ENCODE measurements at places on chromosomes 2 and 18. TPM values are rescaled to one million over a fixed set of nuclear protein-coding genes. Genes with fewer than 3 reads are reported as not detected.

- DNase-seq = no peak
Measured at GRCh38 chr2:158676696-158677095, 118.4 kb upstream of the DAPL1 start.

Gene SERPINB10
- not detected for total RNA-seq

DNA sequence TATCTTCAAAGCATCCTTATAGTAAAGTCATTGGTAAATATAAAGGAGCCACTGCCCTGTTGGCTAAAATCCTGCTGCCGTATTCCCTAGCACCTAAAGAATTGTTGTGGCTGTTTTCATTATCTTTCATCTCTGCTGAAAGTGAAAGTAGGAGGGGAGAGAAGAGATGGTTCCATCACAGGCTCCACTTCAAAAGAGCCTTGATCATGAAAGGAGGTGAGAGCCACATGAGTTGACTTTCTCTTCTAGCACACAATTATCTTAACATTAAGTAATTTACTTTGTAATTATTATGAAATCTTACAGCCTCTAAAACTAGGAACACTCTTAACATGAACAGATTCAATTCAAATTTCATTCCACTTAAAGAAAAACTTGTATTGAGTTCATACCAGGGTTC is 1050.9 kb upstream of the LRRTM1 start:
- no peak for DNase-seq

GRCh38 chr2:180840641-180841040 is 139.8 kb upstream of the UBE2E3 start:
- no peak for DNase-seq

Gene CHMP1B
- 28.0 TPM for total RNA-seq

Gene ST6GAL2
- not detected for total RNA-seq

Gene CDC42EP3
- 52.2 TPM for total RNA-seq

GRCh38 chr2:104938231-104938941 is 84.5 kb downstream of the POU3F3 start:
- no peak for DNase-seq

GRCh38 chr2:71783215-71783614 is 329.9 kb downstream of the DYSF start:
- no peak for DNase-seq

DNA sequence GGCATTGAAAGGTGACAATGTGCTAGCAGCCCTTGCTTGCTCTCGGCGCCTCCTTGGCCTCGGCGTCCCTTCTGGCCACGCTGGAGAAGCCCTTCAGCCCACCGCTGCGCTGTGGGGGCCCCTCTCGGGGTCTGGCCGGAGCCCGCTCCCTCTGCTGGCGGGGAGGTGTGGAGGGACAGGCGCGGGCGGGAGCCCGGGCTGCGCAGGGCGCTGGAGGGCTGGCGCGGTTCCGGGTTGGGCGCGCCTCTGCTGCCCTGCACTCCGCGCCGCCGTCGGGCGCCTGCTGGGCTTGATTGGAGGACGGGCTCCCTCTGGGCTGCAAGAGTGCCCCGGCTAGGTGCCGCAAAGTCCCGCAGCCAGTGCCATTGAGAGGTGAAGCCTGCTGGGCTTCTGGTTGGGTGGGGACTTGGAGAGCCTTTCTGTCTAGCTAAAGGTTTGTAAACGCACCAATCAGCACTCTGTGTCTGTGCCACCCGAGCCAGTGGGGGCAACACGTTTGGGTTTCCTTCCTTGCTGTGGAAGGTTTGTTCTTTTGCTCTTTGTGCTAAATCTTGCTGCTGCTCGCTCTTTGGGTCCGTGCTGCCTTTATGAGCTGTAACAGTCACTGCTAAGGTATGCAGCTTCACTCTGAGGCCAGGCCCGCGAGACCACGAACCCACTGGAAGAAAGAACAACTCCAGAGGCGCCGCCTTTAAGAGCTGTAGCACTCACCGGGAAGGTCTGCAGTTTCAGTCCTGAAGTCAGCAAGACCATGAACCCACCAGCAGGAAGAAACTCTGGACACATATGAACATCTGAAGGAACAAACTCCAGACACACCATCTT is 14.8 kb upstream of the IMP4 start:
- no peak for DNase-seq

DNA sequence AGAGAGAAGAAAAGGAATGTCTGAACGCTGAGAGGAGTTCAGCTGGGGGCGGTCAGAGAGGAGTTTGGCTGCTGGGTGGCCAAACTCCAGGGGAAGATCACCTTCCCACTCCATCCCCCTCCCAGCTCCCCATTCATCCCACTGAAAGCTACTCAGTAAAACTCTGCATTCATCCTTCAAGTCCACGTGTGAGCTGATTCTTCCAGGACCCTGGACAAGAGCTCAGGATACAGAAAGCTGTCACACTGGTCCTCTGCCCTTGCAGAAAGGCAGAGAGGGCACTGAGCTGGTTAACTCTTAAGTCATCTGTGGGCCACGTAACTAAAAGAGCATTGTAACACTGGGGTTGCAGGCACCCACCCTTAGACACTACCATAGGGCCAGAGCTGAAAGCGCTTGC is 132.1 kb upstream of the ARL4C start:
- DNase-seq = no peak

DNA sequence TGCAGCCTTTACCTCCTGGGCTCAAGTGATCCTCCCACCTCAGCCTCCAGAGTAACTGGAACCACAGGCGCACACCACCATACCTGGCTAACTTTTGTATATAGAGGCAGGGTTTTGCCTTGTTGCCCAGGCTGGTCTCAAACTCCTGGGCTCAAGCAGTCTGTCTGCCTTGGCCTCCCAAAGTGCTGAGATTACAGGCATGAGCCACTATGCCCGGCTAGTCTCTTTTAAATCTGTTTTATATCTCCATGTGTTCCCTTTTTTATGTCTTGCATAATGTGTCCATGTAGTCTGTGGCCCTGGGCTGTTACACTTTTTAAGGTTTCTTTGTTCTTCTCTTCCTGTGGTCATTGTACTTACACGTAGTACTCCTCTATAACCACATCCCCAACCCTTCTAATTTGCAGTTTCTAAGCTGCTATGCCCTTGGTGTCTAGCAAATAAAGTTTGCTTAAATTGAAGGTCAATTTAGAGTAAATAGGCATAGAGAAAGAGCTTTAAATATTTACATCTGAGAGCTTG is 168.2 kb downstream of the MCFD2 start:
- no peak for DNase-seq

- no peak for DNase-seq
Measured at GRCh38 chr18:61896757-61897156, 4.0 kb upstream of the RNF152 start.

Gene ATOH8
- 0.55 TPM for total RNA-seq

DNA sequence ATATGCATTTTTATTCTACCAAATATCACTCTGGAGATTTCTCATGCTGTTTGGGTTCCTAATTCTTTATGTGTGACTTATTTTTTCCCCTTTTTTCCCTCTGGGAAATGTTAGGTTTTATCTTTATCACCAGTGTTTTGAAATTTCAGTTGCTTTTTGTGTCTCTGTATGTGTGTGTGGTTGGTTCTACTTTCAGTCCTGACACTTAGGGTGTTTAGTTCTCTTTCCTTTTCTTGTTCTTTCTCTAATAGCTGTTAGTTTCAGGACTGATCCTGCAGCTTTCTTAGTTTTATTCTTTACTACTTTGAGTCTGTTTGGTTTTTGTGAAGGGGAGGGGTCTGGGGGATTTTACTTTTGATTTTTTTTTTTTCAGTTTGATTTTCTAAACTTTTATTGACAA is 23.1 kb downstream of the PPM1B start:
- no peak for DNase-seq

DNA sequence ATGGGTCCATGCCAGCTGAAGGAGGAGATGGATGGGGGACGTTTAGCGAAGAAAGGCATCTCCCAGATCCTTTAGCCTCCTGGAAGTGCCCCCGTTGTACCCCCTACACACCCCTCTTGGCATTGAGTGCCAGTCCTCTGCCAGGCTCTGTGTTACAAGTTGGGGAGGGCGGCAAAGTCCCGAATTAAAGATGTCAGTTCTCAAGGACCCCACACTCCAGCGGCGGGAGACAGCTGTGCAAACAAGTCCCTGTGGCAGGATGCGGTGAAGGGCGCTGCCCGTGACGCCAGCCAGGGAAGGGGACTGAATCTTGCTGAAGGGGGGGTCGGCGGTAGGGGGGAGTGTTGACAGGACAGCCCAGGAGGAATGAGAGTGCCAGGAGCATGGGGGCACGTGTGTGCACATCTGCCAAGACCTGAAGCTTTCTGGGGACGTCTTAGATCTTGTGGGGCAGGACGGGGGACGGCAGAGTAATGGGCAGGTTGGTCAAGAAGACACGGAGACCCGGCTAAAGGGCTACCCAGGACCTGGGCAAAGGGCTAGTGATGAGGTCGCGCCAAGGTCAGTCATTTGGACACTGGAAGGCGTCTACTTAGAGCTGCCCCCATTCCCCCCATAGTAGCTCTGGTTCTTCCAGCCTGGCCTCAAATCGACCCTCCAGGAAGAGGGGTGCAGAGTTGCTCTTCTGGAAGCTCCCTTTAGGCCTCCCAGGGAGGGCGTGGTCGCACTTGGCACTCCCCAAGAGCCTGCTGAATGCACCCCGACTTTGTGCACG is 2.8 kb upstream of the CTDSP1 start:
- DNase-seq = peak; percentile 88

DNA sequence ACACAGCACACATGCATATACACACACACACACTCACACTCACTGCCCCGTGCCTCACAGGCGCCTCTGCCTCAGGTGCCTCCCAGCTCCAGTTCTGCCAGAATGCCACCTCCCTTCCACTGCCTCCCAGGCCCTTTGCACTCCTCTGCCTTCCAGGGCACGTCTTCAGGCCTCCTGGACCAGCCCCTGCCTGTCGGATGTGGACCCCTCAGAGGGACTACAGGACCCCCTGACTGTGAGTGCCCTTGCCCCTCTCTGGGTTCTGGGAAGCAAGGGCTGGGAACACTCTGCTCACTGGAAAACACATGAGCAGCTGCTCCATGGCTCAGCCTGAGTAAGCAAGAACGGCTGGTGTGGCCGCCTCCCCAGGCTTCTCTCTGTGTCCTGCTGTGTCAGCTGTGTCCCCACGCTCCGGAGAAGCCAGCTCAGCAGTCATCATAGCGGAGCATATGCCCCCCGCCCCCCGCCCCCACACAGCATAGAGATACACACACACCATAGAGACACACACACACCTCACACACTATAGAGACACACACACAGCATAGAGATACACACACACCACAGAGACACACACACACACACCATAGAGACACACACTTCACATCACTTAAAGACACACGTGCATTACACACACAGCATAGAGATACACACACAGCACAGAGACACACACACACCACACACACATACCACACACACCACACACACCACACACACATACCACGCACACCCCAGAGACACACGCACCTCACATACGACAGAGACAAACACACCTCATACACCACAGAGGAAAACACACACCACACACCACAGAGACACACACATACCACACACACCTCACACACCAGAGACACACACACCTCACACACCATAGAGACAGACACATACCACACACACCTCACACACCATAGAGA is 271.3 kb downstream of the CYRIA start:
- no peak for DNase-seq

Gene GDF7
- not detected for total RNA-seq

Gene AP1S3
- total RNA-seq = 6.4 TPM

- DNase-seq = no peak
Measured at GRCh38 chr2:58137221-58137620, 90.6 kb downstream of the VRK2 start.

GRCh38 chr2:26195040-26195984 is 22.4 kb downstream of the GAREM2 start:
- DNase-seq = no peak

GRCh38 chr2:222307143-222307756 is 8.5 kb upstream of the PAX3 start:
- DNase-seq = no peak

GRCh38 chr2:150522269-150522668 is 34.8 kb upstream of the RND3 start:
- no peak for DNase-seq

Gene GPATCH11
- total RNA-seq = 9.0 TPM

Gene LTBP1
- 0.33 TPM for total RNA-seq

GRCh38 chr2:192208848-192209247 is 14.1 kb upstream of the TMEFF2 start:
- no peak for DNase-seq

GRCh38 chr2:60213865-60214625 is 339.4 kb downstream of the BCL11A start:
- DNase-seq = no peak

Gene DLX1
- total RNA-seq = 0.18 TPM

- DNase-seq = no peak
Measured at GRCh38 chr2:170002096-170002495, 174.8 kb downstream of the UBR3 start.

GRCh38 chr2:175037941-175038340 is 32.8 kb upstream of the CHN1 start:
- no peak for DNase-seq

- DNase-seq = no peak
Measured at GRCh38 chr2:119282996-119283511, 59.4 kb downstream of the STEAP3 start.

DNA sequence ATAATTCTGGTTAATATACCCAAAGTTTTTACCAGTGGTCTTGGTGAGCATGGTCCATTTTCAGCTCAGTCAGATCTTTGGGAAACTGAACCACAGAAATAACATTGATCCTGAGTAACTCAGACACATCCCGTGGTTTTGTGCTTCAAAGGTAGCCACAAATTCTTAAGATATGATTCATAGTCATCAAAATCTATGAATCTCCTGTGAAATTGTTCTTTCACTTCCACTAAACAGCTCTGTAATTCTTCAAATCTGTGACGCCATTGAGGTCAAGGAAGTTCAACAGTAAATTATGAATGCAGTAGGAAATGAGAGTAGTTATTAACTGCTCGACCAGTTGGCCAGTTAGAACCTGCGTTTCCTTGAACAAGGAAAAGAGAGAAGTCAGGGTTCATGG is 147.3 kb downstream of the IRS1 start:
- DNase-seq = no peak

DNA sequence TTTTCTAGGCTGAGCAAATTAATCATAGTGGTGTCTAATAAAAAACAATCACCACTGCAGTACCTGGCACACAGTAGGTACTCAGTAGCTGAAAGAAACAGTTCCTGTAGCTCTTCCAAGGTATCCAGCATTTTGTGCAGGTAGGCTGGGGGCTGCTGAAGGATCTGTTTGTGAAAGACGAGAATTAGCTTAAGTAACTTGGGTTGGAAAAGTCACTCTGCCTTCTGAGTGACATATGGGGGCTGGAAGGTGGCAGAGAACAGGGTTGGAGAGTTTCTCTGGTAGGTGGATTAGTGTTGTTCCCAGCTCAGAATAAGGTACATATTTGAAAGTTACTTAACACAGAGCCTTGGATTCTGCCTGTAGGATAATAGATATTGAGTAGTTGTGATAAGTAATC is 72.8 kb downstream of the FMNL2 start:
- DNase-seq = no peak

- peak; percentile 35 for DNase-seq
Measured at GRCh38 chr2:27723372-27724144, 48.0 kb upstream of the MRPL33 start.

- no peak for DNase-seq
Measured at GRCh38 chr2:99555404-99555803, 65.6 kb upstream of the REV1 start.

- DNase-seq = no peak
Measured at GRCh38 chr2:167880415-167880814, 367.0 kb downstream of the STK39 start.

GRCh38 chr18:8685141-8685913 is 20.0 kb upstream of the MTCL1 start:
- no peak for DNase-seq
